ENCODE measurements at places on chromosomes 4 and X.

DNA sequence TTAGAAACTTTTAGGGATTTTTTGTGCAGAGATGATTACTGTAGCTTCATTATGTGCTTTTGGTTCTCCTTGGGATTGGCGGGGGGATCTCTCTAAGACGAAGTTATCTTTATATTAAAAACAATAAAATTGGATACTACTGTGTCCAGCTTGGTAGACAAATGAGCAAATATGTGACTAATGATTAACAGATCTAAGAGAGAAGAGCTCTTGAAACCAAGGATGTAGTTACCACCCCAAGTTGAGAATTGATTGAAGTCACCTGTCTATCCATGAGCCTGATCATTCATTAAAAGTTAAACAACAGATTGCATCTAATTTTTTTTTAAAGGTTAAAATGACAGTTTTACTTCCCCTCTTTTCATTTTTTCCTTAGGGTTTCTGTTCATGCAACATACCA, 8.7 kb downstream of the PAICS start:
- no peak for DNase-seq

DNA sequence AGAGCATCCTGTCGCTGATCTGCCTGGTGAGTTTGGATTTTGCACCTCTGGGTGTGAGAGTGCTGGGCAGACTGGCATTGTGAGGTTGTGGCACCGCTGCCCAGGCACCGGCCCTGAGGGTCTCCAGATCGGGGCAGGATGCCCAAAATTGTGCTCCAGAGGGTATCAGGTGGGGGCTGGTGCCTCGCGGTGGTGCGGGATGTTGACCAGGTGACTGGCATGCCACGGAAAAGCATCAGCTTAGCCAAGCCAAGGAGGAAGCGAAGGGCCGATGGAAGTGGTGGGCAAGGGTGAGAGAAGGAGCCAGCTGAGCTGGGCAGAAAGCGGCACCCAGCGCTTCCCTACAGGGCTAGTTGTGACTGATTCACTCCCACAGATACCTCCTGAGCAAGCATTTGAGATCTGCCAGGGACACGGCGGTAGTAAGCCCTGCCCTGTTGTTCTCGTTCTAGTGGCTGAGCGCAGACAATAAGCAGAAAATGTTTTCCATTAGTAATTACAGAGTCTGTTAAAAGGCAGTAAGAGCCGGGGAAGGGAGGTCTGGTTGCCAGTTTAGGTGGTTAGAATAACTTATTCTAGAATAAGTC, 809 bp downstream of the ZFP92 start:
- DNase-seq = no peak

GRCh38 chrX:79100791-79101484, 43.5 kb upstream of the GPR174 start:
- DNase-seq = no peak

GRCh38 chr4:139582044-139582443, 26.0 kb upstream of the SETD7 start:
- DNase-seq = no peak

DNA sequence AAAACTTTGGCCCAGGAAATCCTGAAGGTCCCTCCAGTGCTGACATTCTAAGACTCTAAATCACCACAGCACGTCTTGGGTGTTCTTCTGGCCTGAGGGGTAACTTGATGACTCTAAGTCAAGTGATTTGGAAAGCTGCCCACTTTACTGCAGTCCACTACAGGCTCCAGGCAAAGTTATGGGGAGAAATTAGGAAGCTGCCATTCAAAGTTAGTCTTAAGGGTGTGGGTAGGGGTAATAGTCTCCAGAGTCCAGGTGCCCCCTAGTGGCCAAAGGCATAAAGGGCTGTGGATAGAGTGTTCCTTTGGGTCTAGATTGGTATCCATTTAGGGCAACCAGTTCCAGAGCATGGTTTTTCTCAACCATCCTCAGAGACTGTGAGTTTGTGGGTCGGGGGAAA, 38.7 kb upstream of the SLC16A2 start:
- DNase-seq = no peak

DNA sequence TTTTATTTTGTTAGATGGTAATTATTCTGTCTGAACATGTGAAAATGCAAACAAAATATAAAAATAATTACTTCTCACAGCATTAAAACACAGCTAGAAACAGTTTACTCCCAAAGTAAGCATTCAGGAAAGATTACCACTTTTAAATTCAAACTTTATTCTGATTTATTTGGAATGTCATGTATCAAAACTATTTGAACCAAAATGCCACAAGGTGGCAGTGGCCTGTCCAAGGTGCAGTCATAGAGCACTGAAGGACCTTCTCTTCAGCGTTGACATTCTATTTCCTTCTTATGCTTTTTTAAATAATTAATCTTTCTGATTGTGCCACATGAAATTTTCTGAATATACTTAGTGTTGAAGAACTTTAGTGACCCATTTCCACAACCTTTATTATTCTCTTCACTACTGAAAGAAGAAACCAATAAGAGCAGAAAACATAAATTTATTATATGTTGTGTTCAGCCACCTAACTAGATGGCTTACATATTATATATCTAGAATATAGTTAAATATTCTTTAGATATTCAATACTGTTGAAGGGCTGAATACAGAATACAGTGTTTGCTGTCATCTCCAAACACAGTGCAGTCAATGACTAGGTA, 283.6 kb downstream of the CFAP299 start:
- DNase-seq = no peak

DNA sequence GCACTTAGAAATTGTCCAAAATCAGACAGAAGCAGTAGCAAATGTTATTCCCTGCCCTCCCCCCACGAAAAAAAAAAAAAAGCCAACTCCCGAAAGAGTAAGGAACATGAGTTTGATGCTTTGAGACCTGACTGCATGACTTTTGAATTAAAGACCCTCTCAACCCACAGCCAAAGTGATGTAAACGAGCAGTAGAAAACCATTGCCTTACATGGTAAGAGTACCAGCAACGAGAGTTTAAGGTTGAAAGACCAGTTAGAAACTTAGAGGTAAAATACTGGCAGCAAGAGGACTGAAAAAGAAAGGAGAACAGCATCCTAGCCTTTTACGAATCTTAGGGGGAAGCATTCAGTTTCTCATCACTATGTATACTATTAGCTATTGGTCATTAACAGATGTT, 10.0 kb upstream of the ANXA10 start:
- no peak for DNase-seq

DNA sequence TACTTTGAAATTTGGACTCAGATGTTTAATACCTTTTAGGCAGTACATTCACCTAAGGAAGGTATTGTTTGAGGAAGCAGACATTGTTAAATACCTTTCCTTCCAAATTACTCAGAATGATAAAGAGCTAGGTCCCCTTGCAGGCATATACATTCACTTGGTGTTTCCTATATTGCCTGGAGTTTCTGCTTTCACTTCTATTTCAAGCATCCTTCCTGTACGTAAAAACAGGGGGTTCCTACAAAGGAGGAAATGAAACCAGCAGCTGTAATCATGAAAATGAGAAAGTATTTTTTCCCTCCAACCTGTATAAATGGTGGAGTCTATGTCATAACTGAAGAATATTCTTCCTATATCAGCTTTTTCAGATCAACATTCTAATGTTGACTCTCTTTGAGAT, 90.4 kb upstream of the RASGEF1B start:
- no peak for DNase-seq

GRCh38 chr4:8610858-8611616, 18.5 kb downstream of the CPZ start:
- no peak for DNase-seq

GRCh38 chrX:19677121-19677520, 161.8 kb upstream of the MAP3K15 start:
- no peak for DNase-seq

GRCh38 chr4:89469516-89469915, 161.9 kb upstream of the GPRIN3 start:
- DNase-seq = no peak

GRCh38 chrX:15495801-15496200, 2.7 kb upstream of the PIR start:
- DNase-seq = no peak

DNA sequence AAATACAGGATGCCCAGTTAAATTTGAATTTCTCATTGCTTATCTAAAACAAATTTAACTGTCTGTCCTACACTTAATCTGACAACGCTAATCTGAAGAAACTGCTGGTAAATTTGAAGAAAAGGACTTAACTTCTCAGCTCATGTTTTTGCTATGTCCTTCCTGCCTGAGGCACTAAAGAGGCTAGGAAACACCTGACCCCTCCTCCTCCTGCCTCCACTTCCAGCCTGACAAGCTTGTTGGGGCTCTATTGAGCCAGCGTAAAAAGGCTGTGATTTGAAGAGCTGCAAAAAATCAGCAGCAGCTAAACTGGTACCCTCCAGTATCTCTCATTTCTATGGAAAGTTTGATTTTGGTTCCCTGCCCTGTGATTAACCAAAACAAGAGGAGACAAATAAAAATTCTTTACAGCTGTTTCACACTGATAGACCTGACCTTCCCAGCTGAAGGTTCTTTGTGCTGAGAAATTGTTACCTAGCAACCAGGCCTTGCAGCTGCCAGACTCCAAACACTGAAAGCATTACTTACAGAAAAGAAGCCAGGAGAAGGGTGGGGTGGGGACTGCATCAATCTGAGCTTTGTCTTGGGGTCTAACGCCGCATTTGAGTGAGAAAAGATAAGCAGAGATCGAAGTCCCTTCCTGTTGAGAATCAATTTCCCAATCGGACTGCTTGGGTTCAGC, 35.0 kb downstream of the DCX start:
- no peak for DNase-seq

DNA sequence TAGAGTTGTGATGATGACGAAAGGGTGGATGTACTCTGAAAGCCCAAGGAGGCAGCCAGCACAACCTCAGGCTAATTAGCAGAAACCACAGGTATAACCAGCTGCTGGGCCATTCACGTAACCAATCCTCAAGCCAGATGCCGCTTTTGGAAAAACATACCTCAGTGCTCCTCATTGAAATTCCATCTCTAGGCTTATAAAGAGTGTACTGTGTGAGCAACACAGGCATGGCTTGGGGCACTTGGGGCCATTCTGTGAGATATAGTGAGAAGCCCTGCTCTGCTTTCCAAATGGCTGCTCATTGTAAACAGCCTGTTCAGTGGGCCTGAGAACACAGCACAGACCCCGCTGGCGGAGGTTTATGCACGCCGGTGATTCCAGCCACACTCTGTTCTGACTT, 182.1 kb upstream of the HHIP start:
- no peak for DNase-seq

DNA sequence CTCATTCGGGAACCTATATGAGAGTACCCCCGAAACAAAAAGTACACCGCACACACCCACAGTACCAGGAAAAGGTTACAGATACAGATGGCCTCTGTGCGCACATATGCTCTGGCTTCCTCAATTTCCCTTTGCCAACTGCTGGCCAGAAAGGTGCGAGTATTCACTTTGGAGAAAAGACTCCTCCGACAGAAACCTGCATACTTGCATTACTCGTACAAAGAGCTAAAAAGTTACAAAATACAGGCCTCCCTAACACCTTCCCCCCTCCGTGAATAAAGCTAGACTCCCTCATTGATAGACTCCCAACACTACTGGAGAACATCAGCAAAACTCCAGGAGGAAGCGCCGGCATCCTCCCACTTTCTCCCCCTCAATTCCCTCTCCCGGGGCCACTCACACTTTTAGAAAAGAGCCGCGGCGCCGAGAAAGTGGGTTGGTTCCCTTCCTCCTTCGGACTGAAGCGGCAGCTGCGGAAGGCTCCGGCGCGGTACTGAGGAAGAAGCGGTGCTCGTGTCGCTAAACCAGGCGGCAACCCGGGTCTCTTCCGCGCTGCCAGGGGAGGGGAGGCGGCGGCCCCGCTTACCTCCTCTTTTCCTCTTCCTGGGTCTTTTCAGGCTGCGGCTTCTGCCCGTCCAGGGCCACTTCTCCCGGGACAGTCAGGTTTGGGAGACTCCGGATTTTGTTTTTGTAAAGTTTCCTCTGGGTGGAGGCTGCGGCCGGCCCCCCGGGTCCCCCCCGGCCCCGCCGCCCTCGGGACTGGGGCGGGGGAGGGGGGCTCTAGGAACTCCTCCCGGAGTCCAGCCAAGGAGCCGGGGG, 1.1 kb downstream of the FBXW7 start:
- DNase-seq = no peak

DNA sequence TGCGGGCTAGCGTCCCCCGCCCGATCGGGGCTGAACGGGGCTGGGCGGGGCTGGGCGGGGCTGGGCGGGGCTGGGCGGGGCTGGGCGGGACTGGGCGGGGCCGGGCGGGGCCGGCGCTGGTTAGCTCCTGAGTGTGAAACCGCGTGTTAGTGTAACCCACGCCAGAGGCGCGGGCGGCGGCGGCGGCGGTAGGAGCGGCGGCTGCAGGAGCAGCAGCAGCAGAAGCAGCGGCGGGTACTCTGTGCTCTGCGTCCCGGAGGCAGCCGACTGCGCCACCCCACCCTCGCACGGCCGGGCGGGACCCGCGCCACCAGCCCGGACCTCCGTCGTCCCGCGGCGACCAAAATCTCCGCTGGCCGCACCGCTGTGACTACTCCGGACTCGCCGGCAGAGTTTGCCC, 128.1 kb downstream of the LAS1L start:
- DNase-seq = no peak

GRCh38 chr4:81491943-81492342, 20.2 kb upstream of the RASGEF1B start:
- no peak for DNase-seq

- no peak for DNase-seq
Observed at GRCh38 chr4:153916273-153916755, 127.4 kb upstream of the SFRP2 start.

GRCh38 chr4:113064244-113064643, 14.8 kb downstream of the ANK2 start:
- no peak for DNase-seq

- no peak for DNase-seq
Observed at GRCh38 chr4:79362626-79363025, 36.8 kb upstream of the NAA11 start.

DNA sequence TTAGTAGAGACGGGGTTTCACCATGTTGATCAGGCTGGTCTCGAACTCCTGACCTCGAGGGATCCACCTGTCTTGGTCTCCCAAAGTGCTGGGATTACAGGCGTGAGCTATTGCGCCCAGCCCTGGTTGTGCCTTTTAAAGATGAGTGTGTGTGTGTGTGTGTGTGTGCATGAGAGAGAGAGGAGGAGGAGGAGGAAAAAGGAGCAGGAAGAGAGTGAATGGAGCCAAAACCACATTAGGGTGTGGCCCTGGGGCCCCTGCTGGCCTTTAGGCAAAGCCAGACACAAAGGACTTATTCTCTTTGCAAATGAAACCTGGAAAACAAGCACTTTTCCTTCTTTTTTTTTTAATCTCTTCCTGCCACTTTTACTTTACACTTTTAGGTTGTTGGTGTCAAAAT, 48.2 kb upstream of the KLF3 start:
- DNase-seq = no peak

GRCh38 chrX:64218023-64218422, 12.4 kb downstream of the ASB12 start:
- peak; percentile 72 for DNase-seq

GRCh38 chrX:21658746-21659145, 616 bp upstream of the KLHL34 start:
- no peak for DNase-seq

DNA sequence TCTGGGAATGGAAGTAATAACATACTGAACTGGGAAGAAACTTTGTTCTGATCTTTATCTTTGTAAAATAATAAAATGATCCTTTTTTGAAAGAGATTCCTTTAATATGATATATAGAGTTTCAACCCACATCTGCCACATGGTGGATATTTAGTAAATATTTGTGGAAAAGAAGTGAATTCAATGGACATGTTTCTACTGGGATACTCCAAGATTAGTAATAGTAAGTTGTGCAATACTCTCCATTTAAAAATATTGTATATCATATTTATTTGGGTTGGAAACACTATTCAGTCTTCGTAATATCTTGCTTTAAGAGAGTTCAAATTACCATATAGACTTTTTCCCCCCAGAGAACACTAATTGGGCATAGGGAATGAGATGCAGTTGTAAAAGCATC, 17.8 kb upstream of the ARSJ start:
- DNase-seq = no peak

- no peak for DNase-seq
Observed at GRCh38 chr4:113349430-113349829, 300.0 kb downstream of the ANK2 start.

All from vagina (tissue), 2 donors.